CD4-positive, alpha-beta T cell treated with Interleukin-6 at 100 ng/mL for 8 hours (primary cell): ENCODE measurements at places on chromosomes 2 and 18.
A peak's percentile ranks its signal among the peaks of the same experiment; 100 is the strongest.

- no peak for DNase-seq
Observed at GRCh38 chr2:19072161-19072560, 286.3 kb downstream of the OSR1 start.

GRCh38 chr2:138495384-138495783, 6.2 kb upstream of the SPOPL start:
- no peak for DNase-seq

GRCh38 chr2:61905372-61906185, at the start of gene COMMD1:
COMMD1 (plus strand) TSS chr2:61905674; CDS start chr2:61905679, 5 bp downstream.
- DNase-seq = peak; percentile 78

DNA sequence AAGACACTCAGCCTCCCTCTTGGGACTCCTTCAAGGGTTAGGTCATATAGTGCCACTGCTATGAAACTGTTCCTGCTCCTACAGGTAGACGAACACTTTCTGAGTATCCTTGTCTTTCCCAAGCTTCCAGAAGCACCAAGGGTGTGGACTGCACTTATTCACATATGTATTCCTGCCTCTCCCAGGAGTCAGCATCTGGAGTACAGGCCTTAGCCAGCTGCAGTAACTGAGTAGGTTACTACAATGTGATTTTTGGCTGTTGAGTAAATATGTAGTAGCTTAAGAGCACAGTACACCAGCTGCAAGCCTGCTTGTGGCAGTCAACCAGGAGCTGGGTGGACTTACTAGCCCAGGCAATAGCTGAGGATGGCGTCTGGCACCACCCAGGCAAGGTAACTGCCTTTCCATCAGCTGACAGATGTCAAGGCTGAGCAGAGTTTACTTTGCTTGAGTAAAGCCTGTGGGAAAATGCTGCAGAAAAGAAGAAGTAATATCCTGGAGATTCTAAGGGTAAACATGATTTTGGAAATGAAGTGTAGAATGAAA, 14.0 kb upstream of the SCLY start:
- no peak for DNase-seq

- no peak for DNase-seq
Observed at GRCh38 chr18:78875778-78876650, 103.6 kb upstream of the SALL3 start.

- peak; percentile 14 for DNase-seq
Observed at GRCh38 chr2:191629001-191629453, 48.9 kb upstream of the NABP1 start.

DNA sequence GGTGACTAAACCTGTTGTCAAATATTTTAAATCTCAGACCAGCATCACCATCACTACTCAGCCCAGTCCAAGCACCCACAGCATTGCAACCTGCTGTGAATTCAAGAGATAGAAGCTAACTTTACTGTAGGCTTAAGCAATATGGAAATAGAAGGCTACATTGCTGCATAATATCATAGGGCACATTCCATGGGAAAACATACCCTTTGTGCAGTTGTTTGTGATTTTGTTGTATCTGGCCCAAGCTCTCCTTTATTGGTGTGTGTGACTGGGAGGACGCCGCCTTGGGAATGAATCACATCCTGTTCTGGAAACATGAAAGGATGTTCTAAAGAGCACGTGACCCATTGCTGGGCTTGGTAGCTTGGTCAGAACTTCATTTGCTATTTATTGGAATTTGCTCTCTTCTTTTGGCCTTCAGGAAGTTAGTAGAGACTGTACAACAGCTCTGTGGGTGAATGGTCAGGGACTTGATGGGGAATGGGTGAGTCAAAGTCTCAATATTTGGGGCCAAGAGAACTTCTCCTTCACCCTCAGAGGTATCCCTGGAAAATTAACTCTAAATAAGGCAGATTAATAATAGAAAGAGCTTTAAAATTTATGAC, 106.8 kb upstream of the SERPINE2 start:
- no peak for DNase-seq

GRCh38 chr2:208265371-208265800, 669 bp upstream of the PIKFYVE start:
- DNase-seq = peak; percentile 38

- no peak for DNase-seq
Observed at GRCh38 chr18:54239601-54240000, 15.1 kb upstream of the MBD2 start.

- DNase-seq = no peak
Observed at GRCh38 chr2:173286153-173286809, 68.4 kb upstream of the CDCA7 start.

DNA sequence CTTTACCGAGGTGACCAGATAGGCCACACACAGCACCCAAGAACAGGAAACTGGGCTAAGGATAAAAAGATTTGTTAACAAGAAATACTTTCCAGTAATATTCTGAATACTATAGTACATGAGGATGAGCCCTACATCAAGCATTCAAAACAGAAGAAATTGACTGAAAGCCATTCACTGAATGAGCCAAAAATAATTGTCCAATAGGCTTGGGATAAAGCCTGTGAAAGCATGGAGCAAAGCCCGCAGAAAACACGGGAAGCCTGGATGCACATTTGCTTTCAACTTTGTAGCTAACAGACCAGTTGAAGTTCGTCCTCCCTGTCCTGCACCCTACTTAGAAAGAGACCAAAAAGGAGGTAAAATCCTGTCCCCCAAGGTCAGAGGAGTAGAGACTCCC, 56.3 kb downstream of the DIPK1C start:
- no peak for DNase-seq

- DNase-seq = no peak
Observed at GRCh38 chr2:182763311-182763912, 47.4 kb downstream of the DNAJC10 start.

GRCh38 chr18:44882163-44882868, 201.6 kb downstream of the SETBP1 start:
- no peak for DNase-seq

DNA sequence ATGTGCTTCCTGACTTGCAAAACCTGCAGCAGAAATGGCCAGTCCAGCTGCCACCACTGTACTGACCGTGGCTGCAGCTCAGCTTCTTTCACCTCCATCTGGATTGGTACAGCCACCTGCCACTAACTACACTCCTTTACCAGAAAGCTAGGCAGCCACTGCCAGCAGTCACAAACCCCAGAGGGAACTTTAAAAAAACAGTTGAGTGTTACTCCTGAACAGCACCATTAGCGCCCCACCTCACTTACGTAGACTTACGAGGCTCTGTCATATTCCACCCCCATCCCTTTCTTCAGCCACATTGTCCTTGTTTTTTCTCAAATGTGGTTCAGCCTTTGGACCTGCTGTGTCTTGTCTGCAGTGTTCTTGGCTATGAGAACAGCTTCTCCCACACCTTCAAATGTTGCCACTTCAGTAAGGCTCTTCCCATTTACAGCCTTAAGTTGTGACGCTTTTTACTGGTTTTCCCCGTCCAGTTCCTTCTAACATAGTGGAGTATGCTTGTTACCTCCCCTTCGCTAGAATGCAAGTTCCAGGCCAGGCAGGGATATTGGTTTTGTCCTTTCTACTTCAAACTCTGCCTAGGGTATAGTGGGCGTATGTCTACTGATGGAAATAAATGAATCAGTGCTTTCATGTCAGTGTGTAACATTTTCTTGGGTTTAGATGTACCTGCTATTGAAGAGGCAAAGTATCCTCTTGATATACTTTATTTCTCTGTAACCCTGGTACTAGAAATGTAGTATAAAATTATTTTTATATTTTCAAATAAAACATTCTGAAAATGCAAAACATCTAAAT, 17.0 kb downstream of the HNRNPA3 start:
- no peak for DNase-seq

GRCh38 chr18:13726232-13726971, at the start of the genes FAM210A and RNMT:
FAM210A (minus strand) TSS chr18:13726558; CDS start chr18:13682077, 44,481 bp downstream.
RNMT (plus strand) TSS chr18:13726673; CDS start chr18:13731518, 4,845 bp downstream.
- DNase-seq = peak; percentile 92

DNA sequence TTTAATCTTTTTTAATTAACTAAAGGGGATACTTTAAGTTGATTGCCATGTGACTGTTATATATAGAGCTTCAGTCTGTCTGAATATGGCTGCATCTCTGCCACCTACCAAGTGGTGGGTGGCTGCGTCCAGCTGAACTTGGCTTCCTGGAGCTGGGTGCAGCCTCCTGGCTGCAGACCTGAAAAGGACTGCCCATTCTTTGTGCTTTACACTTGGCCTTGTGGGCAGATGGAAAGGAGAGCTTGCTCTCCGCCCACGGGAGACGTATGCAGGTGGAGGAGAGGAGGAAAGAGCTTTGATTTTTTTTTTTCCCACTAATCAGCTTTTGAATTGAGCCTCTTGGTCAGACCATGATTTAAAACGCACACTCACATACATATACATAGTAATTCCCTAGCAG, 34.7 kb downstream of the NCK2 start:
- DNase-seq = no peak

DNA sequence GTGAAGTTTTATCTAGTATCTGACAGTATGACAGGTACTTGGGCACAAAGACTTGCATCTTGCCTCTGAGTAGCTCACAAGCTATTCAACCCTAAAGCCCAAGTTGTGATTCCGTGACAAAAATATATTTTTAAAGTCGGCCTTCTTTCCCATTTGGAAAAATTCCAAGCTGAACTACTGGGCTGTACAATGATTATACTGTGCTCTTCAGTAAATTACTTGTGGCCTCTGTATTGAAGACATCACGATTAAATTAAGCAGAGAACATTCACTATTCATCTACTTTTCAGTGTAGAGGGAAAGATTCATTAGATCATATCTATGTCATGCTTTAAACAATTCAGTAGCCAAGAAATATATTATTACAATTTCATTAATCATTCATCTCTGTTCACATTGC, 282.2 kb downstream of the CDH2 start:
- DNase-seq = no peak

- DNase-seq = no peak
Observed at GRCh38 chr18:40670668-40671375, 1284.2 kb upstream of the PIK3C3 start.

DNA sequence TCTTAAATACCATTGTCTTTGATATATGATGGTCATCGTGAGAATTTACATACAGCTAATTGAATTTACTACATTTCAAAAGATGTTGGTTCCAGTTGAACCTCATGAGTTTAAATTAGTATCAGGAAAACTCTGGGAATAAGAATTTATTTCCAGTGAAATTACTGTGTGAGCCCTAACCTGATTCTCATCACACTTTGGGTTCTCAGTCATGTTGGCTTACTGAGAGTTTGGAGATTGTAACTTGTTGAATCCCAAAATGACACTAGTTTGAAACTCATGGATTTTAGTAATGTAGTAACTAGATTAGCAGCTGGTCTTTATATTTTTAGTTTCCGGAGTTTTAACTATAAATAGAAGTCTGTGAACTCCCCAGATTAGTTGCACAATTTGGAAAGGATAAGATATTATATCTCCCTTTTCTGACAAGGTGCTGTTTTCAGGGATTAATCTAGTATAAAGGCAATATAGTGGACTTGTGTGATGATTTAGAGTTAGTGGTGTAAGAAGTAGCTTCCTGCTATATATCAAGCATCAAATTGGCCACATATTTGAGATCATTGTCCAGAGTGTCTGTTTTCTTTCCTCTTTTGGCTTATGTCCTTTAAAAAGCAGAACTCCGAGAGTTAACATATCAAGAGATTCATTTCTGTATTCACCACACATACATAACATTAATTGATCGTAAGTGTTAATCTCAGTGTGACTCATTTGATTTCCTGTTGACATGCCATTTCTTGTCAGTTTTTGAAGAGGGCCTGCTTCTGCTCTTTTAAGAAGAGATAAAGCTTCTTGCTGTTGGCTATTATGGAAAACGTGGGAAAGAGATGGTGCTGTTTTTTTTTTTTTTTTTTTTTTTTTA, 15.7 kb downstream of the NDUFV2 start:
- peak; percentile 66 for DNase-seq

- DNase-seq = no peak
Observed at GRCh38 chr2:201978986-201979385, 54.7 kb upstream of the FZD7 start.

- DNase-seq = no peak
Observed at GRCh38 chr2:214575465-214575864, 164.6 kb downstream of the VWC2L start.

DNA sequence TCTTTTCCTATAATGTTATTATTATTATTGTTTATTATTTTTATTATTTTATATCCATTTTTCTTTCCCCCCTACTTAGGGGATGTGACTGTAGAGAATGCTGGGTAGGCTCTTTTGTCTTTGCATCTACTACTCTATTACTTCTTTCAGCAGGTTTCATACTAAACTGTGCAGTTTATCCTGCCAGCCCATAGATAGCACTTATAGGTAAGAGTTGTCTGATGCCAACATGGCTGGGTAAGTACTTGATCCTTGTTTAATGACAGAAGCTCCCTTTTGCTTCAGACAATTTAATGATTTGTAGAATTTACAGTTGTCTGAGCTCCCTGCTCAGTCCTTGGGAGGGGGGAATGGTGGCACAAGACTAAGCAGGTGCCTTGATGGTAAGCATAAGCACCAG, 262.9 kb upstream of the CDH2 start:
- DNase-seq = no peak

DNA sequence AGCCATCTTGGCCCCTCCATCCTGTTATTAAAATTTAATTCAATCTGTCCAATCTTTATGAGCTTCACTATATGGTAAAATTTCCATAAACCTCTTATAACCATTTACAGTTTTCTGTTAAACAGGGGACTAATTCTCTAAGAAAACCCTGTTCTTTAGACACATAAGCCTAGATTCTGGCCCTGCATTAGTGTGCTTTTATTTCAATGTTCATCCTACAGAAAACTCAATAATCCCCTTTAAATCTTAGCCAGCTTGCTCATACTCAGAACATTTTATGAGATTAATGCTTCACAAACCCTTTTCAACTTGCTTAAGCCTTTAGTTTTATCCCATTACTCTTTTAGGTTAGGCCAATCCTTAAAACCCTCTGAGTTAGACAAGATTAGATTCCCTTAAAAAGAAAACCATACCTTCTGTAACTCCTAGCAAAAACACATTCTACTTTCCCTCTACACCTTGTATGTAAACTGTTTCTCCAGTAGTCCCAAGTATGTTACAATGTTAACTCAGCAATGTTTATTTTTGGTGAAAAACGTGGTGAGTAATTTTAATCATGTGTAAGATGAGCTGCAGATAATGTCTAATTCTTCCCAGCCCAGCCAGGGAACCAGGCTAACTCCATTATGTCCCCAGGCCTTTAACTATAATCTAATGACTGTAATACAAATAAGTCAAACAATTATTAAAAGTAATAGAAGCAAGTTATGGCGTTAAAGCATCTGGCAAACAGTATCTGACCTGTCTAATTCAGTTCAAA, 1953.4 kb upstream of the LRRTM1 start:
- no peak for DNase-seq

DNA sequence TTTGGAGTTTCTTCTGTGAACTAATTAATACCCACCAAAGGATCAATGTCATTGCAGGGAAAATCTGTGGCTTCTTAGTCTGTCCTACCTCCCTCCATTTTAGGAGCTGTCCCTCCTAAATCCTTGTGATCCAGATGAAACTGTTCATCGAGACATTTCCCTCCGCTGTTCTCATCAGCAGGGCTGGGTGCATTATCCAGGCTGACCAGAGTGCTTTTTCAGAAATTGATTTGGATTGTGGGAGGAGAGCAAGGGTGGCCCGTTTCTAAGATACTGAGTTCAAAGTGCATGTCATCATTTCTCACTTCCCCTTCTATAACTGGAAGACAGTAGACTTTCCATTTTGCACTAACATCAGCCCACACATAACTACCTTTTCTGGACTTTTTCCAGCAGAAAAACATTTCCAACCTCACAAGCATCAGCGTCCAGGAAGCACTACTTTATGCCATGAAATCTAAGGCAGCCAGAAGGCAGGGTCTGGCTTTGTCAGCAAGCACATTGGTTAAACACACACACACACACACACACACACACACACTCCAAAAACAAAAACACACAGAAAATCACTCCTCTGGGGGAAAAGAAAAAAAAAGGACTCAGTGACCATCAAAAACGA, 94.1 kb downstream of the ANKRD44 start:
- DNase-seq = no peak
